Brain (organoid and tissue), 16 donors: ENCODE measurements at places on chromosomes 5 and 9. TPM values are rescaled to one million over a fixed set of nuclear protein-coding genes. Genes with fewer than 3 reads are reported as not detected.

- no peak for DNase-seq
Measured at GRCh38 chr5:113520429-113520828, 6.9 kb downstream of the YTHDC2 start.

- DNase-seq, result no peak
Measured at GRCh38 chr5:60323596-60323995, 376.4 kb downstream of the DEPDC1B start.

- DNase-seq, result no peak
Measured at GRCh38 chr9:136196404-136197083, 8.4 kb downstream of the LHX3 start.

GRCh38 chr5:132883261-132883834 lies 9.9 kb downstream of the LEAP2 start:
- peak; percentile 78 for DNase-seq

DNA sequence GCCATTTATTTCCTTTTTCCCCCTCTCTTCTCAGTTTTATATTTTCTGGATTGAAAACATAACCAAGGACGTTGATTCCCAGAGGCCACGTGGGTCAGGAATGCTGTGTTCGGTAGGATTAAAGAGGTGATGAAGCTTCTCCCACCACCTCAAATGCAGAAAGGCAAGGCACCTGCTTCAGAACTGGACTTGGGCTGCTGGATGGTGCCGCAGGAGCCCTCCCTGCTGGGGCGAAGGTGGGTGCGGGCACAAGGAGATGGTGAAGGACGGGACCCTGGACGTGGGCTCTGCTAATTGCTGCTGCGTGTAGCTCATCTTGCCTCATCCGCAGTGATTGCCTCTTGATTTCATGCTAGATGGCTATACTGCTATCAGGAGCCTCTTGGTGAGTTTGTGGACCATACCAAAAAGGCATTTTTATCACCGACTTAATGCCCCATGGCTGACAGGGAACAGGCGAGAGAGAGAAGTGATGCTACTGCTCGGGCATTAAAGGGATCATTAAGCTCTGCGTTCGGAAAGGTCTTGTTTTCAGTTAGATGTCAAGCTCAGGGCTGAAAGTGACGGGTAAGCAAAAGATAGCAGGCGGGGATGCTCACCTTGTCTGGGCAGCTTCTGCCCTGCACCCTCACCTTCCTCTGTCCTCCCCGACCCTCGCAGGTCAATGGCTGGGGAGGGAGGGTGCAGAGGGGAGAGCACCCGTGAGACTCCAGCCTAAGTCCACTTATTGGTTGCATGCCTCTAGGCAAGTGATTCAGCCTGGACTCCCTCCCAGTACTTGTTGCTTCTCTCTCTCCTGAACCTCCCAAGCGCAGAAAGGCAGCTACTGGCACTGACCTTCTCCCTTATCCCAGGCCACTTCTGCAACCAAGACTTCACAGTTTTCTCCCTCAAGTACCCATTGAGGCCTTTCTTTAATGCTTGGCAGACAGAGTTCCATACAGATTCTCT lies 71.6 kb upstream of the FSTL4 start:
- DNase-seq, result no peak

DNA sequence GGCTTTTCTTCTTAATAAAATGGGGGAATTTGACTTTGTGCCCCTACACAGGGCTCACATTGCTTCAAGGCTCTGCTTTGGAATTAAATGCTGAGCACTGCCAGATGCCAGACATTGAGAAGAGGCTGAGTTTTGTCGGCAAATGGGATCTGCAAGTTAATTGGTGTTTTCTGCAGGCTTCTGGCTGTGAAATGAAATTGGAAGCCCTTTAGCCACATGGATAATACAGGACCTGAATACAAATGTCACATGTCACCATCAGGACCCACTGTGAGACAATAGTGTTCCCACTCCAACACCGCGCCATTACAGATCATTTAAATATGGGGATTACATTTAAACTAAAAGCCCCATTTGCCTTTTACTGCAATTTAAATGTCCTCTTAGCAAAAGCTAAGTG lies 164.4 kb downstream of the ZSWIM6 start:
- peak; percentile 95 for DNase-seq

DNA sequence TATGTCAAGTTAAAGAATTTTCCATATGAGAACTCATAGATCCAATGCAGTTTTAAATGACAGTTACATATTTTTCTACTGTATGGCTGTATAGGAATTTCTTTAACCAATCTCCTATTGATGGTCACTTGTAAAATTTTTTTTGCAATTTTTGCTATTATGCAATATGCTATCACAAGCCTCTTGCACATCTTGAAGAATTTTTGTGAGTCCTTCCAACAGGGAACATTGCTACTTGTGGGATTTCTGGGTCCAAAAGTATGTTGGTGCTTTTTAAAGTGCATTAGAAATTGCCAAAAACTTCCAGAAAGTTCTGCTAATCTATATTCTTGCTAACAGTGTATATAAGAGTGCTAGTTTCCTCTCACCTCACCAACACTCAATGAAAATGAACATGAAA lies 65.1 kb downstream of the NPR3 start:
- DNase-seq, result no peak

- DNase-seq, result peak; percentile 72
Measured at GRCh38 chr5:159773062-159773924, 143.0 kb upstream of the ADRA1B start.

DNA sequence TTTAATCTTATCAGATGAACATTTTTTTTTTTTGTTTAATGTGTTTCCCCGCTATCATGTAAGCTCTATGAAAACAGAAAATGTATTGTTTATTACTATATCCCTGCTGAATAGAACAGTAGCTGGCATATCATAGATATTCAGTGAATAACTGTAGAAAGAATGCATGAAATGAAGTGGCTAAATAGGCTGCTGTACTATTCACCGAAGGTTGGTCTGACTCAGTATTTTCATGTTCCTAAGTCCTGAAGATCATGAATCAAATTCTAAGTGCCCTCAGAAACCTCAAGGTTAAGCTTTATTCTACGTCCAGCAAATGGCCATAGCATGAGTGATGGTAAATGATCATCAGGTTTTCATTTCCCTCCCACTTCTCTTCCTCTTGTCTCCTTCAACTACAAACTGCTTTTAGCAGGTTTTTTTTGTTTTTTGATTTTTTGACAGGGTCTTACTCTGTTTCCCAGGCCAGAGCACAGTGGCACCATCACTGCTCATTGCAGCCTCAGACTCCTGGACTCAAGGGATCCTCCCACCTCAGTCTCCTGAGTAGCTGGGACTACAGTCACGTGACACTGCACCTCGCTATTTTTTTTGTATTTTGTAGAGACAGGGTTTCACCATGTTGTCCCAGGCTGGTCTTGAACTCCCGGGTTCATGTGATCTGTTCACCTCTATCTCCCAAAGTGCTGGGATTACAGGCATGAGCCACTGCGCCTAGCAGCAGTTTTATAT lies 19.1 kb upstream of the ZFAND5 start:
- no peak for DNase-seq

DNA sequence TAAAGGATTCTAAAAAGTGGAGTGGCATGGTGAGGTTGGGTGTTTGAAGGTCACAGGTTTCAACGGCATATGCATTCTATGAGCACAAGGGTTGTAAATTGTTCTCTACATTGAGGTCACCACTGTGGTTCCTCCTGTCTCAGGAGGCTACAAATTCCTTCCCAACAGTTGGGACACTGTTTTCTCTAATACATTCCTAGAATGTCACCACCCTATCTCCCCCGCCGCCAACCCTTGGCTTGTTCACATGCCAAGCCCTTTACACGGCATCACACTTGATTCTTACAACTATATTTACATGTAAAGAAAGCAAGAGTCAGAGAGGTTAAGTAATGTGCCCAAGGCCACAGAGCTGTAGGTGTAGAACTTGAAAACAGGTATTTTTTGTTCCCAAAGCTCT lies 315.1 kb downstream of the RAB3C start:
- DNase-seq, result no peak

- DNase-seq, result no peak
Measured at GRCh38 chr5:43563321-43563720, 6.4 kb upstream of the PAIP1 start.

GRCh38 chr9:29183971-29184370 lies 1610.7 kb upstream of the C9orf72 start:
- peak; percentile 3 for DNase-seq

DNA sequence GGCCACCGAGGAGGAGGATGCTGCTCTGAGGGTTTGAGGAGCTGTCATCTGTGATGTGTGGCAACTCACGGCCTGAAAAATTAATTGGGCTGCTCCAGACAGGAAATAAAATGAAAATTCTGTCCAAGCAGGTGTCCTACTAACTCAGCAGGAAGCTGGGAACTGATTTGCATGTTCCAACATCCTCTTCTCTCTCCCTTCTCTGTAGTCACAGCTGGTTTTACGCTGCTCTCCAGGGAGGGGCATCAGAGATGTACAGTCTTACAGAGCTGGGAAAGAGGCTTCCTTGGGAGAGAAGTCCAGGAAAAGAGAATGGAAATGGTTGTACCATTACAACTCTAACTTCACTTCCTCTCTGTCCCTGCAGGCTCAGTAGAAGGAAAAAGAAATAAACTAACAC lies 24.2 kb upstream of the SIL1 start:
- DNase-seq, result peak; percentile 28

DNA sequence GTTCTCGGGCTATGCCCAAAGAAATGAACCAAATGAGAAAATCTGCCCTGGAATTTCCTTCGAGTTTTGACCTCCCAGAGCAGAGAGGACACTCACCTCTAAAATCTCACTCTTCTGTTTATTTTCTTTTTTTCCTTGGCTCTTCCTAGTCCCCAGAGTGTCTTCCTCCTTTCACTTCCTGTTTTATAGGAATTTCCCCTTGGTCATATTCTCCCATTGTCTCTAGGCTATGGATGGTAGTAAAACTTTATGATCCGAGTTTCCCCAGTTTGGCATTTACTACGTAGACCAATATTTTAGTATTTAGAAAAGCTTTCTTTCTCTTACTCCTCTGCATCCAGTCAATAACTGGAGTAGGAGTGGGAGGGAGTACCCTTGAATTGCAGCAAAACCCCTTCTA lies 354.5 kb upstream of the ZNF608 start:
- DNase-seq, result no peak

- no peak for DNase-seq
Measured at GRCh38 chr5:75513841-75514240, 2.1 kb downstream of the POLK start.

- DNase-seq, result no peak
Measured at GRCh38 chr5:158435161-158435616, 576.2 kb upstream of the CLINT1 start.

- no peak for DNase-seq
Measured at GRCh38 chr5:78221964-78222451, 72.5 kb downstream of the AP3B1 start.

Gene TRIM36
- 19.6 TPM for polyA plus RNA-seq

Gene CLIC3
- 1.9 TPM for polyA plus RNA-seq

Gene GPX3
- polyA plus RNA-seq, result 54.2 TPM

Gene SLCO6A1
- polyA plus RNA-seq, result not detected

Gene MCIDAS
- 1.4 TPM for polyA plus RNA-seq

Gene FOXI1
- 1.3 TPM for polyA plus RNA-seq

Gene AIF1L
- polyA plus RNA-seq, result 131 TPM

Gene CENPK
- 4.1 TPM for polyA plus RNA-seq

Gene MAMDC4
- polyA plus RNA-seq, result 0.93 TPM
